ENCODE measurements at places on chromosomes 4 and X. TPM values are rescaled to one million over a fixed set of nuclear protein-coding genes. Genes with fewer than 3 reads are reported as not detected.

DNA sequence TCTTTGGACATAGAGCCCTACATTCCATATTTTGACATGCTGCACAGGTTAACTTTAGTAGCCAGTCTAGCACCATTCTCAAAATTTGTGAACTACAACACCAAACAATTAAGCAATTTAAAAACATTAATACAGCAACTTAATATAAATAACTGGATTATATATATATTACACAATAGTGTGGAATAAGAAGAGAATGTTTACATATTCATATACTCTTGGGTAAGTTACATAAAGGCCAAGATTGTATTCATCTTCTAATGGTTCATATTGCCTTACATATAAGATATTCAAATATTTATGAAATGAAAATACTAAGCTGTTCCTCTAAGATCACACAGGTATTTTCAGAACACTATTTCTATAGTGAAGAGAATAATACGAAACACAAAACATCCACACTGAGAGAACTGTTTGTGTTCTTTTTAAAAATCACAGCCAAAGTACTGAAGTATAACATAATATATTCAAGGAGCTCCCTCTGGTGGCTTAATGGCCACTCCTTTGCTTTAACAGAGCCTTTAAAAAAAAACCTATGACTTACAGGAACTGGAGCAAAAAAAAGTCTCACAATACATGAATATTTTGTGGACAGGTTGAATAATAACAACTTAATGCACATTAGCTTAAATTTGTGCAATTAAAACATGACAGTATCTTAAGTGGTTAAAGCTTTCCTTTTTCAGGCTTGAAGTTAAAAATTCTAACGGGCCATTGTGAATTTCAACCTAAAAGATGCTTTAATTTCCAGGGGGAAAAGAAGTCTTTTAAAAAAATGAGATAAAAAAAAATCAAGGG is 46.2 kb downstream of the NEK1 start:
- DNase-seq: no peak

GRCh38 chr4:55791666-55792065 is 27.9 kb upstream of the EXOC1L start:
- DNase-seq: no peak

DNA sequence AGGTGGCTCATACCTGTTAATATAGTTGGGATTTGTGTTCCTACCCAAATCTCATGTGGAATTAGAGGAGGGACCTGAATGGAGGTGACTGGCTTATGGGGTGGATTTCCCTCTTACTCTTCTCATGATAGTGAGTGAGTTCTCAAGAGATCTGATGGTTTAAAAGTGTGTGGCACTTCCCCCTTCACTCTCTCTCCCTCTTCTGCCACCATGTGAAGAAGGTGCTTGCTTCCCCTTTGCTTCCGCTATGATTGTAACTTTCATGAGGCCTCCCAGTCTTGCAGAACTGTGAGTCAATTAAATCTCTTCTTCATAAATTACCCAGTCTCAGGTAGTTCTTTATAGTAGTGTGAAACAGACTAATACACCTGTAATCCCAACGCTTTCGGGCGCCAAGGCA is 28.3 kb upstream of the WDR19 start:
- DNase-seq: no peak

DNA sequence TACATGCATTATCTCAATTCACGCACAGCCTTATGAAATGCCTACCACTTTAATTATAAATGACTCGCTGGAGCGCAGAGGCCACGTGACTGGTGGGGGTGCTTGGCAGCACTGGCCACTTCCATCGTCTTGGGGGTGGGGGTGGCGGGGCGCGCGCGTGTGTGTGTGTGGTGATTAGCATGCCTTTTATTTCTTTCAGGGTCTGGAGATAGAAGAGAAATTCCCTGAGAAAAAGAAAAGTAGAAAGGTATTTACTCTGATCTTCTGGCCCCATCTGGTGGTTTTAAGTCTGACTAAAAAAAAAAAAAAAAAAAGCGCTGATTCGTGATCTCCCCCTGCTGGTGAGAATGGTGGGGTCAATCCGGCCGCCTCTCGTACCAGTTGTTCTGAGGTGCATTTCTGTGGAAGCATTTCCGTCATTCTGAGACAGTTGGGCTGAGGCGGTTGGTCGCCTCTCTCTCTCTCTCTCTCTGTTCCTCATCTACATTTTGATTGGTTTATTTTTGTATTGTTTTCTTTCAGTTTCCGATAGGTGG is at the start of gene CCNB3:
Gene CCNB3 (plus strand): TSS at position 402 of the 536 bp plus-strand sequence. CDS start 80,399 bp downstream, outside the sequence.
- DNase-seq: peak; percentile 88

GRCh38 chrX:135740681-135741149 is 27.3 kb downstream of the CT45A1 start:
- peak; percentile 79 for DNase-seq

The FGF16 gene
- 0.38 TPM for total RNA-seq

Data from posterior vena cava (tissue), 2 donors.